ENCODE measurements at places on chromosomes 3 and 15.

GRCh38 chr3:189369636-189370035 is 197.9 kb downstream of the TPRG1 start:
- no peak for DNase-seq

GRCh38 chr3:106725566-106725965 is 651.7 kb upstream of the CCDC54 start:
- no peak for DNase-seq

- DNase-seq: no peak
These were observed 54.2 kb downstream of the FLNB start for GRCh38 chr3:58062472-58062871.

GRCh38 chr3:97177242-97177641 is 362.8 kb downstream of the EPHA6 start:
- DNase-seq: no peak

DNA sequence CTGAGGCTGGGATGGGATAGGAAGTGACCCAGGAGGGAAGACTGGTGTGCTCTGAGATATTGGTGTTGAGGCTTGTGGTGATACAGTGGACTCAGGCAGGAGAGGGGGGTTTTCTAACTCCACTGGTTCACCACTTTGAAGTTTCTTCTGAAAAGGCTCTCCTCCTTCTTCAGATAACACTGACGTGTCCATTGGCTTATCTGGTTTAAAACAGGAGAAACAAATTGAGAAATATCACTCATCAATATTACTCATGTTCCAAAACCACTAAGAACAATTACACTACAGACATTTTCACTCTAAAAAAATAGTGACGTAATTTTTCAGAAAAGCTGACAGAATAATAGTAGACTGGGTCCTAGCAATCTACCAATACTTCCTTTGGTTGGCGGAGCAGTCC is 23.1 kb downstream of the TP53BP1 start:
- no peak for DNase-seq

DNA sequence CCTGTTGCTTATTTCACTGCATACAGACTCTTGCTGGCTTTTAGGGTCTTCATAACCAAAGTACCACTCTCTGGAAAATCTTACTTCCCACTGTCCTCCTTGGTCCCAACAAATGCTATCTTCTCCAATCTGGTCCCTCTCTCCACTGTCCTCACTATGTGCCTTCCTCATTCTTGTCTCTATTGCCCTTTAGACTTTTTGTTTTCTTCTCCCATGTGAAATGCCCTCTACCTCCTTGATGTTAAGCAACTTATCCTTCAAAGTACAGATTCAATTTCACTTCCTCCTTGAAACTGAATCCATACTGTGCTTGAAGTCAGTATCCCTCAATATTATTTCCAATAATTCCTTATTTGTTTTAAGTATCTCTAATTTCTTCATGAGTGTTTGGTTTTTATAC is 60.8 kb downstream of the CGGBP1 start:
- no peak for DNase-seq

DNA sequence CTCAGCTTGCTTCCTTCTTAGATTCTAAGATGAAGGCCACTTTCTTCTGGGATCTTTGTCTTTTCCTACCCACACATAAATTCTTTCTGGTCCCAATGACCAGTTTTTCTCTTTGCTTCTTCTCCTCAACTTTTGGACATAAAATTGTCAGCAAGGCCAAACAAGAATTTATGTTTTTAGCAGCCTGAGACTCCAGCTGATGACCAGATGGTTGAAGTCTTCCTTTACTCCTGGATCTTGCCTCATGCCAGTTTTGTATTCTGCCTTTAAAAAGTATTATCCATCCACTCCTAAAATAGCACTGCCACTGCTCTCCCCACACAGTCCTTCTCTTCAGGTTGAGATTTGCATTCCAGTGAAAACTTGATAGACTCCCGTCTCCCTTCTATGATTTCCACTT is 236.0 kb downstream of the VPS13C start:
- no peak for DNase-seq

- DNase-seq: no peak
These were observed 248.7 kb upstream of the CBLB start for GRCh38 chr3:106117490-106117858.

DNA sequence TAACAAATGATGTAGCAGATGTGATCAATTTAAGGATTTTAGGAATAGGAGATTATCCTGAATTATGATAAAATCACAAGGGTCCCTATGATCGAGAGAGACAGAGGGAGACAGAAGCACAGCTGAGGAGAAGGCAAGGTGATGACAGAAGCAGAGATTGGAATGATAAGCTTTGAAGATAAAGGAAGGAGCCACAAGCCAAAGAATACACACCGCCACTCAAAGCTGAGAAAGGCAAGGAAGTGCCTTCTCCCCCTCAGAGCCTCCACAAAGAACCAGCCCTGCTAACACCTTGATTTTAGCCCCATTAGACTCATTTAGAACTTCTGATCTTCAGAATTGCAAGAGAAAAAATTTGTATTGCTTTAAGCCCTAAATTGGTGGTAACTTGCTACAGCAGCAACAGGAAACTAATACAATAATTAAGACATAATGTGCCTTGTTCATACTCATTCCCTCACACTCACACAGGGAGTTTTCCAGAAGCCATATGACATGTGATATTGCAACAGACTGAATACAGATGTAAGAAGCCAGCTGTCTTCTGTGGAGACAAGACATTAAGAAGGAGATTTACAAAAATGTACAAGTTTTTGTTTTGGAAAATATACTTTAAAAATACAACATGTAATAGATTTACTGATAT is 38.2 kb downstream of the TRANK1 start:
- DNase-seq: no peak

DNA sequence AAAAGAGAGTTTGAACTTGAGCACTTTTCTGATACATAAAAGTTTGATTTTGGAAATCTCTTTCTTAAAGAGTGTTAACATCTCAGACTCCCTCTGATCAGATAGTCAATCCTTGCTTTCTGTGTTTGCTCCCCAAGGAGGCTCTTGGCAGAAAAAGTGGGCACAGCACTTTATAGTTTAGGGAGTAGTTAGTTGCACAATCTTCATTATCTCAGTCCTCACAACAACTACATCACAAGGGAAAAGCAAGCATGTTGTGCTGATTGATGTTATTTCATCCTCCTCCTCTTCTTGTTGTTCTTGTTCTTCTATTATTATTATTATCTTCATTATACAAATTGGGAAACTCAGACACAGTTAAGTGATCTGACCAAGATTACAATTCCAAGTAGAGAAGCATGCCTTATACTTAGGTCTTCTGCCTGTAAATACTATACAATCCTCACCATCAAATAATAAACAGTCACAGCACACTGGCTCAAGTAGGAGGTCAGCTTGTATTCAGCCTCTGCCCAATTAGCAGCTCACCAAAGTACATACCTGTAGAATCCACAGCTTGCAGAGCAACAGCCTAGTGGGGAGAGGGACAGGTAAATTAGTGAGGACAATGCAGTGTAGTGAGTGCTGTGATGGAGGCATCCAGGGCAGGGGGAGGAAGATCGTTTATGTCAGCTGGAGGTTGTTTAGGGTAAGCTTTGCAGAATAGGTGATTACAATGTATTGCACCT is 304.1 kb upstream of the MME start:
- no peak for DNase-seq

DNA sequence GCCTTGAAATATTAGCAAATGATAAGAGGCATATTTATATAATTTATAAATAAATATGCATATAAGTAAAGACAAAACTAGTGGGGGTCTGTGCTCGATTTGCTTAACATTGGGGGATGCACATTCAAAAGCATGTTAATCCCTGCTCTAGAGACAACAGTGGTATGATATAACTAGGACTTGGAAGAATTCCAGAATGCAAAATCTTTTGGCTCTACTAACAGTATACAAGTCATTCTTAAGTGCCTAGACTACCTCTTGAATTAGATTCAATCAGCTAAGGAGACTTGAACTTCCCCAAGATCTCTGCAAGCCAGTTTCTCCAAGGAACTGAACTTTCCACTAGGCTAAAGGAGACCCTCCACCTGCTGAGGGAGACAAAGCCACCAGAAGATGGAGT is 282.7 kb upstream of the RORA start:
- DNase-seq: no peak

DNA sequence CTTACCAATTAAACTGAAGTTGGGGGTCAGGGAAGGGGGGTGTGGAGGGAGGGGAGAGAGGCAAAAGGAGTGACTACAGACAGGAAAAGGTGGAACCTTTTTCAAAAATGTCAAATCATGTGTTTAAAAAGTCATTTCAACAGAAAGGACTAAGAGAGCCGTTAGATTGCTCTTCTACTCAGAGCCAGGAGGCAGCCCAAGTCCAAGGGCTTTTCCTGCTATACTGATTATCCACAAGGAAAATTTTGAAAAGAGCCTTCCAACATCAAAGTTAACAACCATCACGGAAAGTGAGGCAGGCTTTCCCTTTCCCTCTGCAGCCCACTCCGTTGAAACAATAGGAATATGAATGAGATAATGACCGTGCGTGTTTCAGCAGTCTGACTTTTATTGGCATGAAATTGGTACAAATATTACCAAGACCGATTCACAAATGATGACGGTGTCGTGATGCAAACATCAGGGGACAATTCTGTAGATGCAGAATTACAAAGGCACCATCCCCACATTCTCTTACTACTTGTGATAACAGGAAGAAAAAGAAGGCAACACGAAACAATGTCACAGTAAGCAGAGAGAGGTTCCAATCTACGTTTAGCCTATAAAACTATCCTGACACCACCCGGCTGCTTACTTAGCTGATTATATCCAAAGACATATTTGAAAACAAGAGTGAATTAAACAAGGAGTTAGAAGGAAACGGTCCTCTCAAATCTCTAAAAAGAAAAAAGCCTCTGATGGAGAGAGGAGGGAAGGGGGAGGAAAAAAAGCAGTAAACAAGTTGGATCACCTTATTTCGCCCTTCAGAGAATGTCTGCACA is 453.7 kb downstream of the FOXP1 start:
- DNase-seq: no peak

DNA sequence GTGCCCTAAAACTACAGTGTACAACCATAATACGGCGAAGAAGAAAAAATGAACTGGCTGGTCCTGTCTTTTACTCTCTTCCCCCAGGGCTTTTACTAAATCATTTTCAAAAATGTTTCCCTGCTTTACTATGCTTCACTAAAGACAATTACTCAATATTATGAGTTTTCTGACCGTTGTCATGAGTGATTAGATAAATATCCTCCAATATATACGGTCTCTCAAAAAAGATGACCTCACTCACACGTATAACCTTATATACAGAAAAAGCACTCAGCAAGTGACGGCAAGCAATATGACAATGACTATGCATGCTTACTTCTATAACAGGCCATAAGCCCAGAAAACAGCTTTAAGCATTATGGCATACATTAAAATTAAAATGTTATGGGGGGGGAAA is 60.5 kb downstream of the TBL1XR1 start:
- no peak for DNase-seq

DNA sequence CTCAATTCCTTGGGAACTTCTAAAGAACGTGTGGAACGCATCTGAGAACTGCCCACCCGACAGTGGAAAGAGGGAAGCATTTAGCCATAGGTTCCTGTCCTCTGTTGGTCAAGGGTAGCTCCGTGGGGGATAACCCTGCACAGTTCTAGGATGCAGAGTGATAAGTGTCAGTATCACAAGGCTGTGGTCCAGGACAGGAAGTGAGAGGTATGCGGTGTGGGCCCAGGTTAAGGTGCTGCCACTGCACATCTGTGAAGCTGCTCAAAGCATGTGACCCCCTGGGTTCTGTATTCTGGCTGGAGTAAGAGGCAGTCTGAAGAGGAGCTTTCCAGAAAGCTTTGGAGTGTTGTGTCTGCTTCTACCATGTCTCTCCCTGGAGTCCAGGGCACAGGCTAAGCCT is 51.7 kb upstream of the HES1 start:
- no peak for DNase-seq

GRCh38 chr15:68315495-68316031 is 38.0 kb downstream of the FEM1B start:
- no peak for DNase-seq

GRCh38 chr3:32239307-32240158 is 1.1 kb downstream of the CMTM8 start:
- no peak for DNase-seq

- DNase-seq: no peak
These were observed 383.6 kb upstream of the SEMA6D start for GRCh38 chr15:47333734-47334133.

- no peak for DNase-seq
These were observed 451 bp downstream of the ONECUT1 start for GRCh38 chr15:52789601-52790168.

DNA sequence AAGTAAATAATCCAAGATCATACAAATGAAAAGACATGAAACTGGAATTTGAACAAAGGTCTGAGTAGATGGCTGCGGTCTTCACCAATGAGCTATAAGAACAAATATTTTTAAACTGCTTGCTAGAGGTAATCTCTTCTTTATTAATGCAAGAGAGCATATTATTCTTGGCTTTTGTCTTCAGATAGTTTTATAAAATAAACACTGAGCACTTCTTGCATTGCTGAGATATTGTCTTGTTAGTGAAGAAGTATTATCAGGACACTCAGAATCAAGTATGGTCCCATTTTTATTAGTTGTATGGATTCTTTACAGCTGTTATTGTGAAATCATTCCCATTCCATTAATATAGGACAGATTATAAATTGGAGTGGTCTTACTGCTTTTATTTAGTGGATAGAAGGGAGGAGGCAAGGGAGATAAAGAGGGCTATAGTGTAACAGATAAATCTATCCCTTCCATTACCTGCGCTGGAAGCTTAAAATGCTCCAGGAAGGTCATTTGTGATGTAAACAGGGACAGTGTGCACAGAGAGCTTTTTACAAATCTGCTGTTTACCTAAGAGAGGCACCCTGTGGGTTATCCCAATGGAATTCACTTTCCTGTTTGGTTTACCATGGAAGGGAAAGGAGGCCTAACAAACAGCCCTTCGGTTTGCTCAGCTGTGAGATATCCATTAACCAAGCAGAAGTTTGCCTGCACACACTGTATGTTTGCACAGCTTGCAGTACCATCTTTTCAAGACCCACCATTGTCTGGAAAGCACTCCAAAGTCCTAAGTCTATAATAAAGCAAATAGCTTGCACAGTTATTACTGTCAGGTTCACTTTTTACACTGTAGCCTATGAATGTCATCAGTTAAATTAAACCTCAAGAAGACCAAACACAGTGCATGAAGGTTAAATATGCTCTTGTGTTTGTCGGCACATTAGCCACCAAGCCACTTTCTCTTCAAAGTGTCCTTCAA is 347.7 kb upstream of the TGFBR2 start:
- DNase-seq: no peak

GRCh38 chr3:182284793-182285192 is 508.5 kb upstream of the ATP11B start:
- no peak for DNase-seq

DNA sequence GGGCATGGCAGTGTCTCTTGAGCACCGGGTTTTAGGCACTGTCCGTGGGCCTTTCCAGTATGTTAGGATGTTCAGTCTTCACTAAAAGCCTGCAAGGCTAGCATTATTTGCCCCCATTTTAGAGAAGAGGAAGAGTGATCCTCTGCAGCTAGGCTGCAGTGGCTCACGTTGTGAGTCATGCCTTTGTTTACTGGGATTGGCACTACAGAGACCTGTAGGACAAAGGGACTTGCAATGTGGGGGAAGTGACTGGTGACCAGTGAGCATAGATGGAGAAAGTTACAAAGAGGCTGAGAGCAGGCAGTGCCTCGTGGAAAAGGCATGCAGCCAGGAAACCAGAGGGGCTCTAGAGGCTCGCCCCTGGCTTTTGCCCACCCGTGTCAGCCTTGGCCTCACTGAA is 26.8 kb upstream of the CPNE9 start:
- DNase-seq: no peak

GRCh38 chr3:42762046-42762724 is 10.9 kb downstream of the CCDC13 start:
- DNase-seq: no peak

Data from stimulated activated naive CD4-positive, alpha-beta T cell treated with Interleukin-2 at 50 U/mL for 16 hours (primary cell).